Sigmoid colon (tissue), 7 donors: ENCODE measurements at places on chromosomes 3 and 15.

GRCh38 chr3:72657666-72658065, 190.6 kb downstream of the SHQ1 start:
- DNase-seq = no peak

- no peak for DNase-seq
Observed at GRCh38 chr15:34109797-34110663, 8.1 kb downstream of the PGBD4 start.

DNA sequence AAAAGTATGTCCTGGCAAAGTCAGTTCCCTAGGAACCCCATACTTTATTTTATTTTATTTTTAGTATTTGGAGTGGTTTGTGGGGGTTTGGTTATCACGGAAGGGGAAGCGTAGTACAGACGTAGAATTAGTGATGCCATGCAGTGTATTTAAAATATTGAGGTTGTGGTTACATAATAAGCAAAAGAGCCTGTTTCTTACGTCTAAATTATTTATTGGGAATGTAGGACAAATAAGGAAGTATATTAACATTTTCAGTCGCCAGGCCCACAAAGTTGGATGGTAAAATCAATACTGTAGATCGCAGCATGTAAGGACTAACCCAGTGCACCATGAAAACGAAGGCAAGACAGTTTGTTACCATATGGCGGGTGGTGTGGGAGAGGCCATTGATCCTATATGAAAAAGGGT, 558 bp downstream of the DTWD1 start:
- DNase-seq = no peak

DNA sequence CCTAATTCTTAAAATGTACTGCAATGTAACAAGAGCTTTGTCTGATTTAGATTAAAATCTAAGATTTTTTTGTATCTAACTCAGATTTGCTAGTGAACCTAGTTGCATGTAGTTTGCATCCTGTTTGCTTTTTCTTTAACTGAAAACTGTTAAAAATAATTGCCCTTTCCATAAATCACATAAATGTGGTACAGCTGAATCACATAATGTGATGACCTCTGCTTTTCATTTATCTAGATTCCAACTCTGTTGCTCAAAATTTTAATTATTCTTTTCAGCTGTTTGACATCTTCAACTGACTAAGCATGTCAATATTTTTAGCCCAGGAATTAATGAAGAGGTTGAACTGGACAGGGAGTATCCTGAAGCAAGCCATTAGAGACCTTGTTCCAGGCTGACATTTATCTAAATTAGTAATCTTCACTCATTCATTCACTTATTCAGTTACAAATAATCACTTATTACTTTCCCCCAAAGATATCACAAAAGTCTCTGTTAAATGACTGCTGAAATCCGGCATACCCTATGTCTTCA, 101.9 kb upstream of the PLXND1 start:
- no peak for DNase-seq

- no peak for DNase-seq
Observed at GRCh38 chr15:23589012-23589411, 23.5 kb downstream of the MKRN3 start.

DNA sequence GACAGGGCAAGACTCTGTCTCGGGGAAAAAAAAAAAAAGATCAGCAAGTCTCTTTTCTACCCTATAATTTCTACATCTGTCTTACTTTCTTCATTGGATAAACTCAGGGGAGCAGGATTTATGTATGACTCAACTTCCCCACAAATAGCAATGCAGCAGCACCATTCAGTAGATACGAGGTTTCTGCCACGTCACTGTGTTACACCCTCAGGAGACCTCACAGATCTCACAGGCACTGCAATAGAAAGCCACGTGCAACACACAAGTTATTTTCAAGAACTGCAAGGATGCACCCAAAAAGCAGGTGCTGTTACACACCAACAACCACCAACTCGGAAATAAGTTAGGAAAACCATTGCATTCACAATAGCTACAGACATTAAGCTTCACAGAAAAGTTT, 30.2 kb downstream of the TSPAN3 start:
- no peak for DNase-seq
